Stimulated activated CD4-positive, alpha-beta T cell treated with anti-CD3 and anti-CD28 coated beads, Interleukin-1b, Interleukin-23, amount 100 ng/mL, for 24 hours (primary cell): ENCODE measurements at places on chromosomes 6 and 20.

DNA sequence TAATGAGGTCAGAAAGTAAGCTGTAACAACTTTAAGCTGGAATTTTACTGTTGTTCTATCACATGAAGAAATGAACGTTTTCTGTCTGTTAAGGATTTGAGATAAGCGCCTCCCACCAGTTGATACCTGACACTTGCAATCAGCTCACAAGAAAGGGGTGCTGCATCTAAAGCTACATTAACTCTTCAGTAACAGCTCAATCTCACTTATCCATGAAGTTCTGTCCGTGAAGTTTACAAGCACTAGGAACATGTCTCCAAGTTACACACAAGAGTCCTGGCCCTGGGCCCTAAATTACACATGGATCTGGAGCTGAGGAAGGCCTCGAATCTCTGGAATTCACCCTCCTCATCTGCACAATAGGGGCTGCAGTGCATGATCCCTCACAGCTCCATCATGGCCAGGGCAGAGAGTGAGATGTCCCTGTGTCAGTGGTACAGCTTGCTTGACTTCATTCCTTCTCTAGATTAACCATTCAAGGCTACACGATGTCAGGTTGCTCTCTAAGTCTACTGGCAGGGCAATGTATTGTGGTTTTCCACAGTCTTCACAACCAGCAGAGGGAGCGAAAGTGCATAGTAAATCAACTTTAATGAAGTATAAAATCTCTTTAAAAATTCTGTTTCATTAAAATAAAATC lies 182.4 kb upstream of the MCHR2 start:
- no peak for DNase-seq

GRCh38 chr6:163432300-163432699 lies 17.8 kb downstream of the QKI start:
- no peak for DNase-seq

GRCh38 chr6:80404889-80405288 lies 298.4 kb downstream of the BCKDHB start:
- no peak for DNase-seq

DNA sequence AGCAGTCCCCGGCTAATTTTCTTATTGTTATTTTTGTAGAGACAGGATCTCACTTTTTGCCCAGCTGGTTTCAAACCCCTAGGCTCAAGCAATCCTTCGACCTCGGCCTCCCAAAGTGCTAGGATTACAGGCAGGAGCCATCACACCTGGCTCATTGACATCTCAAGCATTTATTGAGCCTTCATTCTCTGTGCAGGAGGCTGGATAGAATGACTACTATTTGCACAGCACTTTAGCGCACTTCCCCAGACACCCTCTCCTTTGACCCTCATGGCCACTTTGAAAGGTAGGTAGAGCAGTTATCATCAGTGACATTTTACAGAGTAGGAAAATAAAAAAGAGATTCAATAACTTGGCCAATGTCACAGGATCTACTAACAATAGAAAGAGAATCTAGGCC lies 124.0 kb upstream of the STXBP5 start:
- no peak for DNase-seq

DNA sequence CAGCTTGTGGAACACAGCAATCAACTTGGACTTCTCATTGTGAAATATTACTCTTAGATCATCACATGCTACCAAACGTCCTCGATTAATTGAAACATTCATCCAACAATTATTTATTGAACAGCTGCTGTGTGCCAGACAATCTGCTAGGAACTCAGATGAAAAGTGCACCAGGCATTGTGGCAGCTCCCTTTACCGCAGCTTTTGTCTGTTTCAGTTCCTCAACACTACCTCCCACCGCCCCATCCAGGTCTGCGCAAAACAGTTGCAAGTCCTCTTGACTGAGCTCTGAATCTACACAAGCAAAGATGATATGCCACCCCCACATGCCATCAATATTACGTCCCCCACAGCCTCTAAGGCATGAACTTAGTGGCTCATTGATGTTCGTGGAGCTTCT lies 1094.4 kb upstream of the MAP3K7 start:
- no peak for DNase-seq

GRCh38 chr6:67880939-67881705 lies 754.0 kb upstream of the ADGRB3 start:
- no peak for DNase-seq

DNA sequence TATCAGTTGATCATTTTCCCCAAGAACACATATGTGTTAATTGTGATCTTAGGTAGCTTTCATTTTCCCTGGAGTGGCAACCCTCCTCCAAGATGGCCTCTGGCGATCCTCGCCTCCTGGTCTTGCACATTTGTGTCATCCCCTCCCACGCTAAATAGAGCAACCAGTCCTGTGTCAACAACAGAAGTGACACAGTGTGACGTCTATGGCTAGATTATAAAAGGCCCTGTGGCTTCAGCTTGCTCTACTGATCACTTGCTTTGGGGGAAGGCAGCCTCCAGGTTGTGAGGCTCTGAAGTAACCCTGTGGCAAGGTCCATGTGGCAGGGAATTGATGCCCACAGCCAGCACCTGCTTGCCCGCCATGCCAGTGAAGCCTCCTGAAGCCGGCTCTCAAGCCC lies 30.6 kb upstream of the PPP1R14C start:
- DNase-seq, result no peak

GRCh38 chr20:12837646-12838045 lies 171.1 kb upstream of the SPTLC3 start:
- no peak for DNase-seq

DNA sequence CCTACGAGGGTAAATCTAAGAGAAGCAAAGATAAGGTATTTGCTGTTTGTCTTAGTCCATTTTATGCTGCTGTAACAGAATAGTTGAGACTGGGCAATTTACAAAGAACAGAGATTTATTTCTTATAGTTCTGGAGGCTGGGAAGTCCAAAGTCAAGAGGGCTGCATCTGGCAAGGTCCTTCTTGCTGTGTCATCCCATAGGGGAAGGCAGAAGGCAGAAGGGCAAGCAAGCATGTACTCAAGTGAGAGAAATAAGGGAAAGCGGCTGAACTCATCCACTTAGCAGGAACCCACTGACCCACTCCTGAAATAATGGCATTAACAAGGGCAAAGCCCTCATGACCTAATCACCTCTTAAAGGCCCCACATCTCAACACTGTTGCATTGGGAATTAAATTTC lies 102.7 kb downstream of the AGPAT4 start:
- DNase-seq, result no peak

DNA sequence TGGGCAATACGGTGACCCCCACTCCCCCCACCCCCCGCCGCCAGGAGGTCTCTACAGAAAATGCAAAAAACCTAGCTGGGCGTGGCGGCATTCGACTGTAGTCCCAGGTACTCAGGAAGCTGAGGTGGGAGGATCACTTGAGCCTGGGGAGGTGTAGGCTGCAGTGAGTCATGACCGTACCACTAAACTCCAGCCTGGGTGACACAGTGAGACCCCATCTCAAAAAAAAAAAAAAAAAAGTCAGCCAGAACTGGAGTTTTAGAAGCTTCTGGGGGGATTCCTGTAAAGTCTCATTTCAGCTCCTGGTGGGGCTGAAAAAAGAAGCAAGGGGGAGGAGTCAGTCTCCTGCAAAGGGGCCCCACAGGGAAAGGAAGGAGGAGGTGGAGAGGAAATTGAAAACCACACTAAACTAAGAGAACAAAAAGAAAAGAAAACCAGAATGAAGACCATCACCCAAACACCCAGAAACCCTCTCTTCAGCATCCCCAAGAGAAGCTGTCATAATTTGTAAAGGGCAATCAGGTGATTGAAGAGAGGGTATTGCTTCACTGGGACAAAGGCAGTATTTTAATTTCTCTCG lies 50.4 kb downstream of the NOL4L start:
- DNase-seq, result no peak

DNA sequence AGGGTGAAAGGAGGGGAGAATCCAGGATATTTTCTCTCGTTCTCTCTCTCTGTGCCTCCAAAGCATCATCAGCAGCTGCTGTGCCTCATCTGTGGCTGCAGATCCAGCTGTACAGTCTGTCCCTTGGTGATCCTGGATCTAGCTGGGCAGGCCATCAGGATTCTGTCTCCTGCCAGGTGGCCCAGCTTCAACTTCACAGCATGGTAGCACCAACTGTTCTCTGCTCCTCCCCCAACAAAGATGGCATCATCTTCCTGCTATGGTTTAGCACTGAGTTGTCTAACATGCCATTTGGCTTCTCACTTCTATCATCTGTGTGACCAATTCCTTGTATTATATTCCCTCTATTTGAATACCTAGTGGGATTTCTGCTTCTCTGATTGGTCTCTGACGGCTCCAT lies 28.6 kb upstream of the ARFGEF2 start:
- DNase-seq, result no peak

DNA sequence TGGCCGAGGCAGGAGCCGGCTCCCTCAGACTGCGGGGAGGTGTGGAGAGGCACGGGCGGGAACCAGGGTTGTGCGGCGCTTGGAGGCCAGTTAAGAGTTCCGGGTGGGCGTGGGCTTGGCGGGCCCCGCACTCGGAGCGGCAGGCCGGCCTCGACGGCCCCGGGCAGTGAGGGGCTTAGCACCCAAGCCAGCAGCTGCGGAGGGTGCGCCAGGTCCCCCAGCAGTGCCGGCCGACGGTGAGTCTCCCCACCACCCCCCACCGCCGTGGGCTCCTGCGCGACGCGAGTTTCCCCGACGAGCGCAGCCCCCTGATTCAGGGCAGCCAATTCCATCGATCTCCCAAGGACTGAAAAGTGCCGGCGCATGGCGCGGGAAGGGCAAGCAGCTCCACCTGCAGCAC lies 605.4 kb upstream of the SLC35B3 start:
- DNase-seq, result no peak

DNA sequence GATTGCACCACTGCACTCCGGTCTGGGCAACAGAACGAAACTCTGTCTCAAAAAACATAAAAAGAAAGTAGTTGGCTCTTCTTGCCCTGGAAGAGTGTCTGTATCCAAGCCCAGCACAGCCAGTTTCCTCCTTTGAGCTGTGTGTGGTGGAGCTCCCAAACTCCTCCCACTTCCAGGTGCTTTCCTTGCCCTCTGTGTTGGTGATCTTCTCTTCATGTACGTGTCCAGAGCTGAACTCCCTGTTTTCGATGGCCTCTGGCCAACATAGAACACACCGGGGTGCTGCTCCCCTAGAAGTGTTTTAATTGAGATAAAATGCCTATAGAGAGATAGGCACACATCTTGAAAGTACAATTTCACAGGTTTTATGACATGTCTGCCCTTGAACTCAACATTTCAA lies 16.7 kb upstream of the SGK2 start:
- DNase-seq, result no peak
